Heart left ventricle (tissue), 16 donors: ENCODE measurements at places on chromosomes 11 and 22.
A peak's percentile ranks its signal among the peaks of the same experiment; 100 is the strongest.

DNA sequence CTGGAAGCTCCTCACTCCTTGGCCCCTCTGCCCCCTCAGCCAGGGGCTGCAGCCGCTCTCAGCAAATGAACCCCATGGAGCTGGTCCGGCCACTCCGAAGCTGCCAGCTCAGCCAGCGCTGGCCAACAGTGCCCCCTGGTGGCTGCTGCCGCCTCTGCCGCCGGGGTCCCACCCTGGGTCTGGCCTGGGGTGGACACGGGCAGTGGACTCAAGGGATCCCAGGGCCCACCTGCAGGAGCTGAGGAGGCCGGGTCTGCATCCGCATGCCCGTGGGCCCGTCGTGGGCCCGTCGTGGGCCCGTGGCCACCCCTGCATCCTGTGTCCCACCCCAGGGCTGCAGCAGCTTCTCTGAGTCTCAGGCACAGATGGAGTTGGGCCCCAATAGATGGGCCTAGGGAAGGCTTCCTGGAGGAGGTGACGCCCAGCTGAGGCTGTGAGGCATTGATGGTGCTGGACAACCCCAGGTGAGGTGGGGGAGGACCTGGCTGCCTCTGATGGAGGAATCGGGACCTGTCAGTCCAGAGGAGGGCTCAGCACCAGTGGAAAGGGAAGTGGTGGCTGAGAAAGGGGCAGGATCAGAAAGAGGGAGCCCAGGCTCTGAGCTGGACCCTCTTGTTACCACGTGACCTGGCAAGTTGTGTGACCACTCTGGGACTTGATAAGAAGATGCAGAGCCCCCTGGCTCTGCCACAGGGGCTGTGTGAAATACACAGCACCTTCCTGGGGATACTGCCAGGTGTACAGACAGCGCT is 522.3 kb downstream of the BRD1 start:
- DNase-seq: peak; percentile 85
- H3K27me3 ChIP-seq: peaks cover 60% of the 10 kb centered on the region
- no peak overlapping the region for H3K4me3 ChIP-seq
- no peaks in the 10 kb centered on the region for H3K4me1 ChIP-seq
- no peaks in the 10 kb centered on the region for H3K36me3 ChIP-seq

GRCh38 chr11:117126223-117126965 is 17.7 kb upstream of the PAFAH1B2 start:
- H3K4me3 ChIP-seq: no peak overlapping the region
- H3K27ac ChIP-seq: no peak overlapping the region
- H3K36me3 ChIP-seq: no peaks in the 10 kb centered on the region

GRCh38 chr11:120212259-120212878 is 1.5 kb downstream of the OAF start:
- no peak for DNase-seq
- no peaks in the 10 kb centered on the region for H3K27me3 ChIP-seq
- H3K36me3 ChIP-seq: no peaks in the 10 kb centered on the region
- H3K4me1 ChIP-seq: peaks cover 32% of the 10 kb centered on the region
- H3K27ac ChIP-seq: peak overlapping the region; percentile 78

DNA sequence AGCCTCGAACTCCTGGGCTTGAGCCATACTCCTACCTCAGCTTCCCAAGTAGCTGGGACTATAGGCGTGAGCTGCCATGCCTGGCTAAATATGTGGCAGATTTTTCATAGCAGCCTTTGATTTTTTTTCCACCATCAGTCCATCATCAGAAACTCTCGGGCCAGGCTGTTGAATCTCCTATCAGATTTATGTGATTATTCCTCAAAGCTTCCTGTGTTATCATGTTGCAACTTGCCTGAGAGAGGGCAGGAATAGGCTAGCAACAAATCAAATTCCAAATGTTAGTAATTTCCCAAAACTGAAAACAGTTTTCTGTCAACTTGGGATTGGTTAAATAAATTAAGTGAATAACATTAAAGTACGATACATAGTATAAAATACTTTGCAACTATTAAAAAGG is 3.4 kb downstream of the LRRC51 start:
- no peak overlapping the region for H3K27ac ChIP-seq
- no peaks in the 10 kb centered on the region for H3K36me3 ChIP-seq
- no peaks in the 10 kb centered on the region for H3K27me3 ChIP-seq
- H3K4me1 ChIP-seq: peaks cover 17% of the 10 kb centered on the region
- no peak for DNase-seq

DNA sequence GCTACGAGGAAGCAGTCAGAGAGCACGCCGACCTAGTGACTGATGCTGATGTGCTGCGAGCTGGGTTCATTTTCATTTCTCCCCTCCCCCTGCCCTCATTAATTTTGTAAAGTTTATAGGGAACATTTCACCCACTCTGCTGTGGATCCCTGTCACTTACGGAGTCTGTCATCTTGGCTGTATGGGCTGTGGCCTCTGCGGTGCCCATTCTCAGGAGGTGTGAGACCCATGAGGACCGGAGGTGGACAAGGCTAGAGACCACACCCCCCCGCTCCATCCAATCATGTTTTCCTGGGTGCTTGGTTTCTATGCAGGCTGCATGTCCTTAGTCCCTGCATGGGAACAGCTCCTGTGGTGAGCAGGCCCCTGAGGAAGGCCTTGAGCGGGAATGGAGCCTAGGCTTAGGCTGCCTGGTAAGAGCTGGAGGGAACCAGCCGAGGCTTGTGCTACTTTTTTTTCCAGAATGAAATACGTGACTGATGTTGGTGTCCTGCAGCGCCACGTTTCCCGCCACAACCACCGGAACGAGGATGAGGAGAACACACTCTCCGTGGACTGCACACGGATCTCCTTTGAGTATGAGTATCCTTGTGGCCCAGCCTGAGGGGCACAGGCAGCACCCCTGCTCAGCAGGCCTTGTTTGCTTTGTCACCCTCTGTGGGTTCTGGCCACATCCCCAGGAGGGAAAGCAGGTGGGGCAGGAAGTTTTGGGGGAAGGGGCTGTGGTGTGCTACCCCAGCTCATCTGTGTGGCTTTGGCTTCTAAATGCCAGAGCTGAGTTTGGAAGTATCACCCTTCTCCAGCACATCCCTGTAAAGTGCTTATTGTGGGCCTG is 19.1 kb downstream of the CLDN5 start:
- no peak for DNase-seq
- H3K27ac ChIP-seq: no peak overlapping the region
- no peaks in the 10 kb centered on the region for H3K4me1 ChIP-seq
- no peaks in the 10 kb centered on the region for H3K36me3 ChIP-seq
- no peak overlapping the region for H3K4me3 ChIP-seq

DNA sequence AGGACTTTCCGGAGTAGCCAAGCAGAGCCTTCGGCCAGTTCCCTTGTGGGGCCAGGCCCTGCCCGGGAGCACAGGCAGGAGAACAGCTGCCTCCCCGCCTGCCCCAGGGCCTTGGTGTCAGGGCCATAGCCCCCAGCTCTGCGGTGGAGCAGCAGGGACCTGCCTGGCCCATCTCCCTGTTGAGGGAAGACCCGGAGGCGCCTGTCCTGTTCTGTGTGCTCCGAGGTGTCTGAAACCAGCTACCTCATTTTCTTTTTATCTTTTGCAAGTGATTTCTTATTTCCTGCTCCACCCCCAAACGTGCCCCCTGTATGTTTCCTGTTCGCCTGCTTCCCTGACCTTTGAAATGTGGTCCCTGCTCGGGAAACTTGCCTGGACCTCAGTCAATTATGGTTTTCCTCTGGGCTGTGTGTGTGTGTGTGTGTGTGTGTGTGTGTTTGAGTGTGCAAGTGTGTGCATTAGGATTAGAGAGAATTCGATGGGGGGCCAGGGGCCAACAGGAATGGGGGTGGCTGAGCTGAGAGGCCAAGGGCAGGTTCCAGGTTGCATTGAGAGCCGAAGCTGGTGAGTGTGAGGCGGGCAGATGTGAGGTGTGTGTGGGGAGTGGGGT is 19.1 kb downstream of the LRP5 start:
- H3K4me1 ChIP-seq: peaks cover 16% of the 10 kb centered on the region
- no peak for DNase-seq
- peak overlapping the region; percentile 61 for H3K27ac ChIP-seq
- no peaks in the 10 kb centered on the region for H3K36me3 ChIP-seq
- no peaks in the 10 kb centered on the region for H3K27me3 ChIP-seq

DNA sequence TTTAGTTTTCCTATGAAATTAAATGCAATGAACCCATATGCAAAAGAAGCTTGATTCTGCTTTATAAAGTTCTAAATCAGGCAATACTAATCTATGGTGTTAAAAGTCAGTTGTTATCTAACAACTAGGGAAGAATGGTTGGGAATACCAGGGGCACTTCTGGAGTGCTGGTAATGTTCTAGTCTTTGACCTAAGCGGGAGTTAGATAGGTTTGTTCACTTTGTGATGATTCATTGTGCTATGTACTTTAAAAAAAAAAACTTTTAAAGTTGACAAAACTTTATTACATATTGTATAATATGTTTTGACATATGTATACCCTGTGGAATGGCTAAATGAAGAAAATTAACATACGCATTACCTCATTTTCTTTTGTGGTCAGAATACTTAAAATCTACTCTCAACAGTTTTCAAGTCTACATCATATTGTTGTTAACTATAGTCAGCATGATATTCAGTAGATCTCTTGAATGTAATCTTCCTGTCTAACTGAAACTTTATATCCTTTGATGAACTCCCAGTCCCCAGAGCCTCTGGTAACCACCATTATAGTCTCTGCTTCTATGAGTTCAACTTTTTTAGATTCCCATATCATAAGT is 39.2 kb downstream of the BIRC2 start:
- peaks cover 14% of the 10 kb centered on the region for H3K4me1 ChIP-seq
- H3K36me3 ChIP-seq: peaks cover 23% of the 10 kb centered on the region
- no peak for DNase-seq

DNA sequence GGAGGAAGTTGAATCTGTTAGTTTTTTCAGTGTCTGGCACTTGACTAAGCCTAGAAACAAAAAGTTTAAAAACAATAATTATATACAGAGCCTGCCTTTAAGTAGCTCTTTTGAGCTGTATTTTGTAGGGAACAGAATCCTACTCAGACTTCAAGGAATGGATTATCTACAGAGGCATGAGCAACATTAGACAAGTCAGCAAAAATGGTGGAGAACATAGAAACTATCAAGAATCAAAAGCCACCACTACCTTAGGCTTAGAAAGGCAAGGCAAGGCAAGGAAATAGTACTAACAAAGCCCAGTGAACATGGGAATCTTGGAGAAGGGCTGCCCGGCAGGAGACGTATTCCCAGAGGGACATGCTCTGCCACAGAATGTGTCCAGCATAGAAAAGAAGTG is 353.6 kb upstream of the FAT3 start:
- no peaks in the 10 kb centered on the region for H3K27me3 ChIP-seq
- H3K36me3 ChIP-seq: no peaks in the 10 kb centered on the region
- H3K4me1 ChIP-seq: peaks cover 19% of the 10 kb centered on the region
- DNase-seq: no peak

GRCh38 chr11:57049749-57050148 is 61.0 kb downstream of the OR5AK2 start:
- no peaks in the 10 kb centered on the region for H3K4me1 ChIP-seq
- no peaks in the 10 kb centered on the region for H3K27me3 ChIP-seq
- DNase-seq: no peak
- H3K4me3 ChIP-seq: no peak overlapping the region
- H3K27ac ChIP-seq: no peak overlapping the region
